ENCODE measurements at places on chromosomes 6 and 20.

- no peak for DNase-seq
- H3K4me1 ChIP-seq: no peaks in the 10 kb centered on the region
- no peaks in the 10 kb centered on the region for H3K27me3 ChIP-seq
Measured at GRCh38 chr6:99151634-99152346, 197.7 kb downstream of the FAXC start.

DNA sequence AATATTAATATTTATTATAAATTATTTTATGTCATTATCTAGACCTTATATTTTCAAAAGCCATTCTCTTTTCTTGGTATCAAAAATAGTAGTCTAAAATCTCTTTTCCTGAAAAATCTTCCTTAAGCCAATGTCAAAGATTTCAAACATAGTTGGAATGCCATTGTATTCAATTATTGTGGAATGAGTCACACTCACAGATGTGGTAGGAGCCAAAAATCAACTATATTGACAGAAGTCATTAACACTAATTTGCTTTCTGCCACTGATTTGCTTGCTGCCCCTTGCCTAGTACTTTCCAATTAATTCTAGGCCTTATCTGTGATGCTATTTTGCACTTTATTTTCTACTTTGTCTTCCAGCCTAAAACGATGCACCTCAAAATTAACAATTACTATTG lies 1326.3 kb upstream of the GJE1 start:
- no peaks in the 10 kb centered on the region for H3K27me3 ChIP-seq
- no peaks in the 10 kb centered on the region for H3K4me1 ChIP-seq
- H3K27ac ChIP-seq: no peak overlapping the region
- no peak overlapping the region for H3K4me3 ChIP-seq
- H3K36me3 ChIP-seq: no peaks in the 10 kb centered on the region

GRCh38 chr6:131828951-131829350 lies 21.1 kb downstream of the ENPP1 start:
- no peak overlapping the region for H3K4me3 ChIP-seq
- no peaks in the 10 kb centered on the region for H3K36me3 ChIP-seq
- H3K4me1 ChIP-seq: peaks cover 4% of the 10 kb centered on the region
- no peaks in the 10 kb centered on the region for H3K27me3 ChIP-seq
- H3K27ac ChIP-seq: no peak overlapping the region

- H3K4me1 ChIP-seq: no peaks in the 10 kb centered on the region
- H3K27ac ChIP-seq: no peak overlapping the region
- H3K36me3 ChIP-seq: no peaks in the 10 kb centered on the region
- DNase-seq: no peak
- no peaks in the 10 kb centered on the region for H3K27me3 ChIP-seq
- no peak overlapping the region for H3K4me3 ChIP-seq
Measured at GRCh38 chr6:169908403-169908933, 157.0 kb downstream of the ERMARD start.

DNA sequence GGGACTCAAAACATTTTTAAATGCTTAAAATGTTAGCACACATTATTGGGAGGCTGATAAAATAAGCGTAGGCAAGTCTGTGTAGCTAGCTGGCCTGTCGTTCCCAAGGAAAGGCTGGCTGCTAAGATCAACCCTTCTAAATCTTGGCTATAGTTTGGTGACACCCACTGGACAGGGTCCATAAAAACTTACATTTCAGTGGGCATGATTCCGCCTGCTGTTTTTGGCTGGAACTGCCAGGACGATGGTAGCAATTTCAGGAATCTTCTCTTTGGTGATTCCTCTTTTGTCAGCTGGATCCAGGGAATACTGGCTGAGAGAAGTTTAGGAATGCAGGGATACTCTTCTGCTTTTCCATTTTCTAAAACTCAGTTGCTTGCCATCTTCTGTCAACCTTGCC lies 162.2 kb downstream of the NKAIN2 start:
- H3K4me1 ChIP-seq: no peaks in the 10 kb centered on the region
- H3K36me3 ChIP-seq: no peaks in the 10 kb centered on the region
- H3K4me3 ChIP-seq: no peak overlapping the region
- no peaks in the 10 kb centered on the region for H3K27me3 ChIP-seq

GRCh38 chr20:50220093-50220893 lies 29.7 kb downstream of the CEBPB start:
- no peak for DNase-seq
- H3K36me3 ChIP-seq: no peaks in the 10 kb centered on the region
- peak overlapping the region; percentile 44 for H3K27ac ChIP-seq
- H3K27me3 ChIP-seq: no peaks in the 10 kb centered on the region

- H3K4me1 ChIP-seq: no peaks in the 10 kb centered on the region
- no peak for DNase-seq
- H3K27me3 ChIP-seq: peaks cover 6% of the 10 kb centered on the region
- no peak overlapping the region for H3K27ac ChIP-seq
- H3K4me3 ChIP-seq: no peak overlapping the region
- H3K36me3 ChIP-seq: no peaks in the 10 kb centered on the region
Measured at GRCh38 chr6:119161438-119161837, 83.0 kb upstream of the FAM184A start.

DNA sequence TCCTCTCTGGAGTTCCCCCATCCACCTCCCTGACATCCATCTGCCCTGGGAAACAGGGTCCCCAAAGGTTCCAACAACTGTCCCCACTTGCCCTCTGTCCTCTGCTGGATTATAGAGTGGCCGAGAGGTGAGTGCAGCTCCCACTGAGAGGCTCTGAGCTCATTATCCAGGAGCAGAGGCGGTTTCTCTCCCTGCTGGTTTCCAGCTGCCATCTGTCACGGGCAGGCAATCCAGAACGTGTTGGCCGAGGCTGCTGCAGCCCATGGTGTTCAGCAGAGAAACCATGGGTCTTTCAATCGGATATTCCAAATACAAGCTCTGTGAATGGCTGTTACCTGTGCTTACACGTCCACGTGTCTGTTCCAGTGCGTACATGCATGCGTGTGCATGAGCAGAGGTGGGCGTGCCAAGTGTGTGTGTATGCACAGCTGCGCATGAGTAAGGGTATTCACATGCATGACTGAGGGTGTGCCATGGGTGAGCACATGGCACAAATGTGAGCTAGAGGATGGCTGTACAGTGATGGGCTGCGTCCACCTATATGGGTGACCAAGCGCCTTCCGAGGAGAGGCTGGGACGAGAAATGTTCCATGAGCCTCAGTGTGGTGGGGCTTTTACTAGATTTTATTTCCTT lies 183.7 kb upstream of the PMEPA1 start:
- H3K27me3 ChIP-seq: no peaks in the 10 kb centered on the region
- DNase-seq: peak; percentile 74
- no peak overlapping the region for H3K27ac ChIP-seq

DNA sequence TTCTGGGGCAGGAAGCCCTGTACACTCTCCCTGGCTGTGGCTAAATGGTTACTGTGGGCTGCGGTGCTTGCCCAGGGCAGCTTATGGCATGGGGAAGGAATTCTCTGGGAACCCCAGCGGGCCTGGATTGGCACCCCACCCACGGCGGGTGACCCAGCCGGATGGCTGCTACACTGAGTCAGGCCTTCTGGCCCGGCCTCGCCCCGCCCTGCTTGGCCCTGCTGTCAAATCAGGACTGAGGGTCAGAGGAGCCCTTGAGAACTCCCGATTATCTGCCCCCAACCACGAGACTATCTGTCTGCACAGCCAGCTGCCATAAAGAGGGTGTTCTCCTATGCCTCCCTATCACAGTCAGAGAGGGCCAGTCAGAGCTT lies 7.3 kb upstream of the ITPR3 start:
- no peak for DNase-seq
- no peak overlapping the region for H3K4me3 ChIP-seq
- peak overlapping the region; percentile 67 for H3K27ac ChIP-seq
- no peaks in the 10 kb centered on the region for H3K36me3 ChIP-seq
- H3K4me1 ChIP-seq: peaks cover 37% of the 10 kb centered on the region

DNA sequence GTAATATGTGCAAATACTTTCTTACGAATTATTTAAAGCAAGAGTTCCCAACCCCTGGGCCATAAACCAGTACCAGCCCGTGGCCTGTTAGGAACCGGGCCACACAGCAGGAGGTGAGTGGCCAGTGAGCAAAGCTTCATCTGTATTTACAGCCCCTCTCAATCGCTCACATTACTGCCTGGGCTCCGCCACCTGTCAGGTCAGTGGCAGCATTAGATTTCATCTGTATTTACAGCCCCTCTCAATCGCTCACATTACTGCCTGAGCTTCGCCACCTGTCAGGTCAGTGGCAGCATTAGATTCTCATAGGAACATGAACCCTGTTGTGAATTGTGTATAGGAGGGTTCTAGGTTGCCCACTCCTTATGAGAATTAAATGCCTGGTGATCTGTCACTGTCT lies 142.0 kb downstream of the RNASET2 start:
- no peak overlapping the region for H3K4me3 ChIP-seq
- no peak for DNase-seq
- no peaks in the 10 kb centered on the region for H3K4me1 ChIP-seq
- H3K36me3 ChIP-seq: no peaks in the 10 kb centered on the region

DNA sequence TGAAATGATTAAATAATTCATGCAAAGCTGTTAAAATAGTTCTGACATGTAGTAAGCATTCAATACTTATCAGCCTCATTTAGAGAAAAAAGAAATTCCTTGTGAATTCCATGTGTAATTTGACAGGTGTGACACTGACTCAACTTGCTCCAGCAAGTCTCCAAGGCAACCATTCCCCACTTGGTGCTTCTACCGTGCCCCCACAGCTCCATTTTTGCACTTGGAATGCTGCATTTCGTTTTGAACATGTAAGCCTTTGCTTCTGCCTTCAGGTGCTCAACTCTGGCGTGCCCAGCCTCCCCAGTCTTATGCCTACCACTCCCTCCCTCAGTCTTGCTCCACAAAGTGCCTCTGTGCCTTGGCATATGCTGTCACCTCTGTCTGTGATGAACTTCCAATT lies 760.6 kb upstream of the CHD6 start:
- no peak overlapping the region for H3K4me3 ChIP-seq
- H3K27me3 ChIP-seq: peaks cover 6% of the 10 kb centered on the region

- no peak overlapping the region for H3K4me3 ChIP-seq
- no peaks in the 10 kb centered on the region for H3K27me3 ChIP-seq
- peak overlapping the region; percentile 42 for H3K27ac ChIP-seq
- peaks cover 36% of the 10 kb centered on the region for H3K4me1 ChIP-seq
- no peak for DNase-seq
Measured at GRCh38 chr6:11008821-11009220, 35.3 kb downstream of the ELOVL2 start.

GRCh38 chr20:42134265-42135098 lies 516.3 kb upstream of the CHD6 start:
- no peaks in the 10 kb centered on the region for H3K36me3 ChIP-seq
- H3K27ac ChIP-seq: no peak overlapping the region
- no peaks in the 10 kb centered on the region for H3K4me1 ChIP-seq
- peaks cover 7% of the 10 kb centered on the region for H3K27me3 ChIP-seq
- H3K4me3 ChIP-seq: no peak overlapping the region
- no peak for DNase-seq

GRCh38 chr20:10209091-10209490 lies 9.5 kb upstream of the SNAP25 start:
- no peak overlapping the region for H3K27ac ChIP-seq
- no peaks in the 10 kb centered on the region for H3K4me1 ChIP-seq
- peaks cover 5% of the 10 kb centered on the region for H3K27me3 ChIP-seq
- H3K36me3 ChIP-seq: no peaks in the 10 kb centered on the region
- no peak for DNase-seq

GRCh38 chr20:46349035-46349741 lies 40.9 kb upstream of the CDH22 start:
- DNase-seq: no peak
- H3K27me3 ChIP-seq: no peaks in the 10 kb centered on the region
- no peak overlapping the region for H3K4me3 ChIP-seq

All from RWPE2 (cell line).